ENCODE measurements at places on chromosomes 11 and 22. TPM values are rescaled to one million over a fixed set of nuclear protein-coding genes. Genes with fewer than 3 reads are reported as not detected.

PIH1D2 gene
- 2.0 TPM for total RNA-seq

MMP10 gene
- not detected for total RNA-seq

PDGFB gene
- total RNA-seq: 21.2 TPM

ATXN10 gene
- total RNA-seq: 156 TPM

OR2AT4 gene
- not detected for total RNA-seq

TOMM22 gene
- total RNA-seq: 55.7 TPM

FOLR3 gene
- total RNA-seq: not detected

ADM2 gene
- 0.13 TPM for total RNA-seq

RAB38 gene
- 0.22 TPM for total RNA-seq

POU2F3 gene
- total RNA-seq: not detected

SYT8 gene
- total RNA-seq: not detected

CARD16 gene
- 6.6 TPM for total RNA-seq

MRPL16 gene
- 64.7 TPM for total RNA-seq

JAM3 gene
- total RNA-seq: 46.5 TPM

SCGB1A1 gene
- not detected for total RNA-seq

ALDH3B2 gene
- total RNA-seq: not detected

TEX12 gene
- total RNA-seq: 0.32 TPM

SF3A1 gene
- total RNA-seq: 106 TPM

PATL1 gene
- 23.4 TPM for total RNA-seq

CCDC116 gene
- 0.43 TPM for total RNA-seq

C11orf52 gene
- 2.6 TPM for total RNA-seq

XKR3 gene
- total RNA-seq: not detected

CRYAB gene
- 8,606 TPM for total RNA-seq

ANKK1 gene
- 0.16 TPM for total RNA-seq

GTSE1 gene
- total RNA-seq: 0.32 TPM

C11orf87 gene
- 0.03 TPM for total RNA-seq

FAT3 gene
- total RNA-seq: 9.2 TPM

MPZL3 gene
- 3.8 TPM for total RNA-seq

DRD4 gene
- total RNA-seq: 0.81 TPM

MMP11 gene
- total RNA-seq: 6.2 TPM

PEX16 gene
- total RNA-seq: 13.0 TPM

MS4A2 gene
- 0.67 TPM for total RNA-seq

SPDYC gene
- total RNA-seq: not detected

OR6A2 gene
- not detected for total RNA-seq

RASSF10 gene
- 0.08 TPM for total RNA-seq

MMP27 gene
- not detected for total RNA-seq

OR52A1 gene
- total RNA-seq: not detected

ARHGEF17 gene
- 82.6 TPM for total RNA-seq

GLYATL1B gene
- not detected for total RNA-seq

FGF3 gene
- not detected for total RNA-seq

SNAP29 gene
- 23.6 TPM for total RNA-seq

KIF18A gene
- 0.27 TPM for total RNA-seq

DGCR6 gene
- total RNA-seq: 7.6 TPM

CHCHD10 gene
- 1,008 TPM for total RNA-seq

IL10RA gene
- total RNA-seq: 3.0 TPM

PDE3B gene
- total RNA-seq: 8.7 TPM

NPAS4 gene
- not detected for total RNA-seq
